ENCODE measurements at places on chromosomes 16 and 17.

GRCh38 chr16:85552980-85553435 is 60.1 kb upstream of the GSE1 start:
- no peak for DNase-seq

DNA sequence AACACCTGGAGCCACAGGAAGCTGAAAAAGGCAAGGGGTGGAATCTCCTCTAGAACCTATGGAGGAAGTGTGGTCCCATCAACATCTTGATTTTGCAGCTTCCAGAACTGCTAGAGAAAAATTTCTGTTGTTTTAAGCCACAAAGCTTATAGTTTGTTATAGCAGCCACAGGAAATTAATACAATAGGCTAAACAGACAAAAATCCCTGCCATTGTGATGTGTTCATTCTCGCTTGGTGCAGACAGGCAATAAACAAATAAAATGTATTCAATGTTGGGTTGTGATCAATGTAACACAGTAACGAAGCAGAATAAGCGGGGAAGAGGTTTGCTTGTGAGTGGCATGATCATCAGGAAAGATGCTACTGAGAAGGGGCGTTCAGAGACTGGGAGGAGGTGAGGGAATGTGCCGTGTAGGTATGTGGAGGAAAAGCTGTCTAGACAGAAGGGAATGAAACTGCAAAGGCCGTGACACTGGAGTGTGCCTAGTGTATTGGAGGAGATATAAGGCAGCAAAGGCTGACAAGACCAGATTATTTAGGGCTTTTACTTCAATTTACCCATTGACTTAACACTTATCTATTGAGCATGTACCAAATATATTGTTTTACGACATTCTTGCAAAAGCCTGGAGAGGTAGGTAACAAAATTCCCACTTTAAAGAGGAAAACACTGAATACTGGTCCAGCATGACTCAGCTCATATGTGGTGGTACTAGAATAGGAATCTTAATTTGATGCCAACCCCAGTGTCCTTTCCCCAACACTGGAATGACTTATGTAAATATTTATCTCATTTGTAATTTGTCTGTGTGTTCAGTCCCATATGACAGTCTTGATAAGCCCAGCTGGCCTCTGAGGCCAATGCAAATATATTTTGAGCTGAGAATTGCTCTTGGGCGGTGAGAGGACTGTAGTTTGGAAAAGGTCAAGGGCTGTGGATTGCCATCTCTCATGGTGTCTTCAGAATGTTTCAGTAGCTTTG is 375.9 kb downstream of the CDH13 start:
- no peak for DNase-seq

DNA sequence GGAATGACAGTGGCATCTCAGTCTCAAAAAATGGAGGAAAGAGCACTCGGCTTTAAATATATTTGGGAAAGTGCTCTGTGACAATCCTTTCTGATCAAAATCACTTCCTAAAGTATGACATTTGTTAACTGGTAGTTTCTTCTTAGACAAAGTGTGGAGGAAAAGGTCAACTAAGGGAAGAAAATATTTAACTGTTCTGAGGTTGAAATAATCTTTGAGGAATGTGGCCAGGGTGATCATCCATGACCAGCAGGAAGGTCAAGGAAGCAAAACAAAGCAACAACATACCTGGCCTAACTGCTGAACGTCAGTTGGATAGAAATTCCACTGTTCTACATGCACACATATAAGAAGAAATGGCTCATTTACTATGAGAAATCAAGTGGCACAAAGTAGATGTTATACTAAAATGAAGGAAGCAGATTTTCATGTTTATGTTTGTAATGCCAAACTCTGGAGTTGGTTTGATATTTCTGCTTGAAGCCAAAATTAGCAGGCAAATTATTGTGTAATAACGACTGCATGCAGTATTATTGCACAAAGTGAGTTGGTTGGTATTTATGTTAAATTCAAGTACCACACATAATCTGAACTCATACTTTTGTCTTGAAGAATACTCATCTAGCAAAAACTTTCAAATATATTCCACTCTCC is 87.3 kb upstream of the CORO6 start:
- no peak for DNase-seq

- DNase-seq = no peak
Measured at GRCh38 chr16:72278301-72278700, 106.3 kb upstream of the PMFBP1 start.

DNA sequence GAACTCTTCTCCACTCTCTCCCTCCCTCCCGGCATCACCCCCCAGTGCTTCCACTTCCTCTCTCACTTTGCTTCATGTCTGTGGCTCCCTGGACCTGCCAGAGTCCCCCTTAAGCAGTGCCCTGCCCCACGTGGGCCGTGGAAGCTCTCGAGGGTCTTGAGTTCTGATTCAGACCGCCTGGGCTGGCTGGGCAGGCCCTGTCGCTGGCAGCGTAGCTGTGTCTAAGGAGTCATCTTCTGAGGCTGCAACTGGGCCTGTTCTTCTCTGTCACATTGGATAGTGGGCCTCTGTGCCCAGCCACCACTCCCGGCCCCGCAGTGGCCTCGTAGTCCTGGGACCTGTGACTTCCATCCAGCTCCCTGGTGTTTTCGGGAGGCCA is 30.7 kb downstream of the MNT start:
- DNase-seq = no peak

GRCh38 chr16:10951026-10951425 is 6.7 kb downstream of the CLEC16A start:
- no peak for DNase-seq

GRCh38 chr16:13234999-13235398 is 333.6 kb downstream of the SHISA9 start:
- DNase-seq = no peak

DNA sequence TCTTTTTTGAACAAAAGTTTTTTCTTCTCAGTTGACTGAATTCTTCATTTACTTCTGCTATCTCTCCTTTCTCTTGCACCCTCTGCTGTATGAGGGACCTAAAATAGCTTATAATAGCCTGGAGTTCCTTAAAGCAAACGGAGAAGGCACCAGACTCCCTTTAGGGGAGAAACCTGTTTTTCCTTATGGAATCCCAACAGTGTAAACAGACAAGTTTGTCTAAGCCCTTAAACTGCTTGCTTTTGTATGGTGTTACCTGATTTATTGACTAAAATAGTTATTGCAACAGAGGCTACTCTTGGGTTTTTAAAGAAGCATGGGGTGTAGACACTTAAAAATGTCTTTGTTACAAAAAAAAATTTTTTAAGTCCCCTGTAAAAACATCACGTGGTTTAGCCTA is 12.9 kb upstream of the TRIM25 start:
- no peak for DNase-seq

GRCh38 chr17:50532452-50533024 is at the start of gene EPN3:
Gene EPN3 (plus strand): TSS chr17:50532735. CDS start chr17:50536557, 3,822 bp downstream.
- DNase-seq = no peak

DNA sequence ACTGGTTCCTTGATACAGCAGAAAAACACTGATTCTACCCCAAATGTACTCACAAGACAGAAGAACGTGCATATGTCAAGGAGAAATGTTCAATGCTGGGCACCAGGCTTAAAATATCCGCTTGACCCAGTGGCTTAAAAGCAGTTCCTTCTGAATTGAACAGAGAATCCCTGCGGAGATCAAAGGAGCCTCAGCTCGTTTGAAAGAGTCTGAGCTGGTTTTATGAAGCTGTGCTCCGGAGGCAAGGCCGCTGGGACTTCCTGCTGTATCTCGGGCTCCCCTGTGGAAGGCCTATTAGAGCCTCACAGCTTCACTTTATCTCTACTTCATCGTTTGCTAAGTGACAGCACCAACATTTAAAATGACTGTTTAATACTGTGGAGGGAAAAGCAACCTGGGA is 2.2 kb downstream of the LMF1 start:
- no peak for DNase-seq

DNA sequence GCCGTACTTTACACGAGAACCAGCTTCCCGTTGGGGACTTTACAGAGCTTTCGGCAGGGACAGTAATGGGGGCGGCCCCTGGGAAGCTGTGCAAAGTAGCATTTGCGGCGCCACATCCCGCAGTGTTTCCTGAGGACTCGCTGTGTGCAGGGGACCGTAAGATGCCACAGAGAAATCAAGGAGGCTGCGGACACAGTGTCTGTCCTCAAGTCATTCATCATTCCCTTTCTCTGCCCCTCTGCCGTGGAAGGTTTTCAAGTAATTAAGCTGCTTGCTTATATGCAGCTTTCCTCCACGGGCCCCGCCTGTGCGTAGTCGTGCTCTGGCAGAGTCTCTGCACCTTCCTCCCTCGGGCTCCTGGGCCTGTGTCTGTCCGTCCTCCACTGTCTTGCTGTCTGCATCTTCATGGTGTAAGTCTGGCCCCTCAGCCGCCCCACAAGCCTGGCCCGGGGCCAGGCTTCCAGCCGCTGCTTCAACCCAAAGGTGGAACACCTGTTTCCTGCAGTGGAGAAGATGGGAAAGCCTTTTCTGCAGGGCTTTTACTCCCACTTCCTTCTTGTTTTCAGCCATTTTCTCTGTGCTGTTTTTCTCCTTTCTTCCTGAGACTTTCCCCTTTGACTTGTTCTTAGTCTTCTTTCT is 216.9 kb upstream of the CHMP6 start:
- no peak for DNase-seq

DNA sequence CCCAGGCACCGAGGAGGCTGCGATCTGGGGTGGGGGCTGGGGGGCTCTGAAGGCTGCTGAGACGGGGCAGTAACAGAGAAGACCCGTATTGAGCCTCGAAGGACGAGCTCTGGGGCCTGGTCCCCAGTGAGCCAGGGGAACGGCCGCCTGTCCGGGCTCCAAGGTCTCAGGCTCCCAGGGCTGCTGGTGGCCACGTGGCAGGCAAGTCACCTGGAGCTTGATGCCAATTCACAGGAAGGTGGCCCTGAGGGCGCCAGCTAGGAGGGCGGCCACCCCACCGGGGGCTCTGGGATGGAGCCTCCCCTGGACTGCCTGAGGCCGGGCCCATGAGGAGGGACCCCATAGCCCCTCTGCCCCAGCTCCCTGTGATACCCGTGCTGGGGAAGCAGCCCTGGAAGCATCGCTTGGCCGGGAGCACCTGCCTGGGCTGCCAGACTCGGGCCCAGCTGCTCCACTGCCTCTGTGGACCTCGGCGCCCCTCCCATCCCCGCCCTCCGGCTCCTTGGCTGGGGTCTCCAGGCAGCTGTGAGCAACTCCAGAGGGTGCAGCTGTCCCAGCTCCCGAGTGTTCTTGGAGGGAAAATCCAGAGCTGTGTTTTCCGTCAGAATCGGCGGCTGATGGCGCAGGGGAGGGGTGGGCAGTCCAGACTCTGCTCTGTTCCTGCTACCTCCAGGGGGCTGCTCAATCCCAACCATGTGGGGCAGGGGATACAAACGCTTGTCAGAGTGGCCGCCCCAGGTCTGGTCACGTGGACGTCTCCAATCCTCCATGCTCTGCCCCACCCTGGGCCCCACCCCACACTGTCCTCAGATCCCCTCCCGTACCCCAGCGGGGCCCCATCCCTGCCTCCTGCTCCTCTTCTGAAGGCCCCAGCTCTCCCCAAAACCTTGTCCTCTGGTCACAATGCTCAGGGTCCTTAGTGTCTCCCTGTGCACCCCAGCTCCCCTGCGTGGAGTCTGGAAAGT is 67.2 kb upstream of the GNG13 start:
- DNase-seq = no peak

- no peak for DNase-seq
Measured at GRCh38 chr17:69096541-69096940, 35.8 kb upstream of the ABCA9 start.
